Progenitor cell of endocrine pancreas (in vitro differentiated cells): ENCODE measurements at places on chromosomes 2 and 18. TPM values are rescaled to one million over a fixed set of nuclear protein-coding genes. Genes with fewer than 3 reads are reported as not detected.

DNA sequence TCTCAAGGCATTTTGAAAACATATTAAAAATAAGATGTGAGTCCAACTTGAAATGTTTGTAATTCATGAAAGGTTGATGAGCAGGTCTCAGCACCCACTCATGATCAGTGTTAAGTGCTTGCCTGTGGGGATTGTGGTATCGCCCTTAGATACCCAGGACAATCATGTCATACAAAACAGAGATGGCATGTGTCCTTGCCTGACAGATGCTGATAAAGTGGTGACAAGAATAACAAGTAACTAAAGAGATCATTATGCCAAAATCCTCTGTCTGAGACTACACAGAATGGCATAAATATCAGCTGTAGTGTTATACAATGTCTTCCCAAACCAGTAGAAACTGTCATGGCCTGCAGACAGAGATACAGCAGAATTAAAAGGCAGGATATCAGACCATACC, 930.3 kb downstream of the SUCLG1 start:
- no peaks in the 10 kb centered on the region for H3K27me3 ChIP-seq
- no peaks in the 10 kb centered on the region for H3K36me3 ChIP-seq
- no peak for DNase-seq
- H3K27ac ChIP-seq = no peak overlapping the region
- no peak overlapping the region for H3K4me3 ChIP-seq

DNA sequence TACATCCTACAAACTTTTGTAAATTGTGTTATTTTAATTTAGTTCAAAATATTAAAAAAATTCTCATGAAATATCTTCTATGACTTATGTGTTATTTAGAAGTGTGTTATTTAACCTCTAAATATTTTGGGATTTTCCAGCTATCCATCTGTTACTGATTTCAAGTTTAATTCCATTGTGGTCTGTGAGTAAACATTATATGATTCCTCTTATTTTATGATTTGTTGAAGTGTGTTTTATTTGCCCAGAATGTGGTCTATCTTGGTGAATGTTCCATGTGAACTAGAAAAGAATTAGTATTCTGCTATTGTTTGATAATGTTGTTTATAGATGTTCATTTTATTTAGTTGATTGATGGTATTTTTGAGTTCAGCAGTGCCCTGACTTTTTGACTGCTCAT, 136.0 kb downstream of the ZNF804A start:
- no peaks in the 10 kb centered on the region for H3K27me3 ChIP-seq
- no peak overlapping the region for H3K27ac ChIP-seq

- peaks cover 46% of the 10 kb centered on the region for H3K4me1 ChIP-seq
- peak overlapping the region; percentile 45 for H3K27ac ChIP-seq
- no peaks in the 10 kb centered on the region for H3K27me3 ChIP-seq
- H3K4me3 ChIP-seq = no peak overlapping the region
- H3K36me3 ChIP-seq = peaks cover 5% of the 10 kb centered on the region
- no peak for DNase-seq
Measured at GRCh38 chr2:30514134-30514847, 67.2 kb downstream of the LCLAT1 start.

- peaks cover 4% of the 10 kb centered on the region for H3K4me1 ChIP-seq
- H3K36me3 ChIP-seq = no peaks in the 10 kb centered on the region
- no peak for DNase-seq
- H3K4me3 ChIP-seq = no peak overlapping the region
- H3K27ac ChIP-seq = no peak overlapping the region
Measured at GRCh38 chr2:140440815-140441214, 1660.6 kb upstream of the NXPH2 start.

- H3K27me3 ChIP-seq = peaks cover 23% of the 10 kb centered on the region
- H3K27ac ChIP-seq = peak overlapping the region; percentile 12
- H3K36me3 ChIP-seq = no peaks in the 10 kb centered on the region
- H3K4me1 ChIP-seq = peaks cover 47% of the 10 kb centered on the region
- no peak overlapping the region for H3K4me3 ChIP-seq
Measured at GRCh38 chr2:236744281-236744705, 174.7 kb downstream of the ACKR3 start.

DNA sequence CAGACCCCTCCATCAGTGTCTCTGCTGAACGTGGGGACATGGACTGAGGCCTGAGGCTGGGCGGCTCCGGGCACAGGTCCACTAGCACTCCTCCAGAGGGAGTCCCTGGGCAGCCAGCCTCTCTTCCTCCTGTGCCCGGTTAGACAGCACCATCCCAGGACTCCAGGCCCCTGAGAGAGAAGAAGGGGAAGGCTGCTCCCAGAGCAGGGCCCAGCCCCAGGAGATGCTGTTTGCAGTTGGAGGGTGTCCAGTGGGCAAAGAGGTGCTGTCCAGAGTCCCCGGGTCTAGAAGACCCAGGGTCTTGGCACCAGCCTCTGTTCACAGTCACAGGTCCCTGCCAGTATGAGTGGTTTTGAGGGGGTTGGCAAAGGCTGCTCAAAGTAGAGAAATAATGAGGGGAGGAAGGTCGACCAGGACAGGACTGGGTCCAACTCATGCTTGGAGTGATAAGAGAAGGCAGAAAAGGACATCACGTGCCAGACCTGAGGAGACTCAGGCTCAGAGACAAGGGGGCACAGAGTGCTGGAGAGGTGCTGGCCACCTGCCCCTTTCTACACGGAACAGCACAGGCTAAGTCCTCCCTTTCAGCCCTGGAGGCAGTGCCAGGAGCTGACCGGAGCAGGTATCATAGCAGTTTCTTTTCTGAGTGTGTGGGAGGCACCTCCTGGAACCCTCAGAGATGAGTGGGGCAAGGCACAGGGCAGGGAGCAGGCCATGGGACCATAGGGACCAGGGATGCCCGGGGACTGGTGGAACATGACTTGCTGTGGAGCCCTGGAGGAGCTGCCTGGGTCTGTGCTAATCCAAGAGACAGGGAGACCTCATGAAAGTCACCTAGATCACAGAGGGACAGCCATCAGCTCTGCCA, 21.1 kb downstream of the CRACDL start:
- peaks cover 11% of the 10 kb centered on the region for H3K4me1 ChIP-seq
- no peak overlapping the region for H3K27ac ChIP-seq
- no peaks in the 10 kb centered on the region for H3K36me3 ChIP-seq
- no peak overlapping the region for H3K4me3 ChIP-seq

- no peak for DNase-seq
- no peak overlapping the region for H3K4me3 ChIP-seq
- no peak overlapping the region for H3K27ac ChIP-seq
- H3K36me3 ChIP-seq = no peaks in the 10 kb centered on the region
Measured at GRCh38 chr2:199480966-199481365, 23.2 kb upstream of the SATB2 start.

- H3K27me3 ChIP-seq = no peaks in the 10 kb centered on the region
- no peak overlapping the region for H3K4me3 ChIP-seq
- no peaks in the 10 kb centered on the region for H3K36me3 ChIP-seq
Measured at GRCh38 chr2:220969348-220969747, 602.8 kb downstream of the EPHA4 start.

GRCh38 chr2:181252262-181253148, 204.7 kb upstream of the ITGA4 start:
- H3K27ac ChIP-seq = no peak overlapping the region
- H3K4me1 ChIP-seq = peaks cover 5% of the 10 kb centered on the region
- no peaks in the 10 kb centered on the region for H3K36me3 ChIP-seq
- H3K4me3 ChIP-seq = no peak overlapping the region
- no peaks in the 10 kb centered on the region for H3K27me3 ChIP-seq
- DNase-seq = no peak

- no peak for DNase-seq
- peaks cover 14% of the 10 kb centered on the region for H3K27me3 ChIP-seq
- no peak overlapping the region for H3K27ac ChIP-seq
- H3K4me3 ChIP-seq = no peak overlapping the region
Measured at GRCh38 chr2:233982421-233983121, 65.4 kb downstream of the TRPM8 start.

GRCh38 chr2:218727502-218728165, 17.0 kb downstream of the TTLL4 start:
- H3K4me3 ChIP-seq = no peak overlapping the region
- no peak for DNase-seq
- no peaks in the 10 kb centered on the region for H3K27me3 ChIP-seq
- H3K27ac ChIP-seq = no peak overlapping the region

- DNase-seq = no peak
- H3K36me3 ChIP-seq = no peaks in the 10 kb centered on the region
- peaks cover 4% of the 10 kb centered on the region for H3K4me1 ChIP-seq
- no peak overlapping the region for H3K4me3 ChIP-seq
Measured at GRCh38 chr2:1837458-1837857, 93.1 kb upstream of the PXDN start.

GRCh38 chr2:210839450-210839849, 283.1 kb downstream of the CPS1 start:
- DNase-seq = no peak
- no peak overlapping the region for H3K27ac ChIP-seq
- no peaks in the 10 kb centered on the region for H3K4me1 ChIP-seq

AQP12A gene
- not detected in 2 replicates for total RNA-seq

CNTNAP5 gene
- total RNA-seq = 5.3 and 8.9 TPM in 2 replicates

KCNG2 gene
- total RNA-seq = not detected in 2 replicates

FBXO15 gene
- 2.7 and 4.3 TPM in 2 replicates for total RNA-seq

OSBPL6 gene
- total RNA-seq = 2.0 and 2.4 TPM in 2 replicates

RFTN2 gene
- total RNA-seq = 5.4 and 5.7 TPM in 2 replicates

CD207 gene
- not detected in 2 replicates for total RNA-seq
